ENCODE measurements at places on chromosomes 2 and 18. TPM values are rescaled to one million over a fixed set of nuclear protein-coding genes. Genes with fewer than 3 reads are reported as not detected.

DNA sequence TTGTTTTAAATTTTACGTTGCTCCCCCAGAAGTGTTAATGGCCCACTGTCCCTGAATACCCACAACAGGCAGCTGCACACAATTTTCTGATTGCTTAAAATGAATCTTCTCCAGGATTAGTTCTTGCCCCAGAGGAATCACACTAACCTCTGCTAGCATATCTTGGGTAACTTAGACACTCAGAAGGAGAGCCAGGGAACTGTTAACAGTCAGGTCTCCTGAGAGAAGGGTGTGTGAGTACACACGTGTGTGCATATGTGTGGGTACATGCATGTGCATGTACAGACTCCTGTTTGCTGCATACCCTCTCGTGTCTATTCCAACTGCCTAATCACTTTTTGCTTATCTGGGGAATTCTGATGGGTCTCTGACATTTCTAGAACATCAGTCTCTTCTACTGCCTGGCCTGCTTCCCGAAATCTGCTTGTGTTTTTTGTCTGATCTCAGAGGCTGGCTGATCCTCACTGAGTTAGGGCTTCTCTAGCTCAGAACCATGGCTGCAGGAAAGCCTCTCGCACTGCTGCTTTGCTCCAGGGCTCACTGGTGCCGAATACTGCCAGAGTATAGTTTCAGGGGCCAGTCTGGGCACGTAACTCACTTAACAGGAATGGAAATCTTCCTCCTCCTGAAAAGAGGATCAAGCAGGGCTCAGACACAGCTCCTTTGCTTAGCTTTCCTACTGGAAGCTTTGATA is 62.8 kb downstream of the PRELID3A start:
- no peak for DNase-seq

- no peak for DNase-seq
Measured at GRCh38 chr2:9239616-9240015, 33.0 kb downstream of the ASAP2 start.

GRCh38 chr18:582465-582864 is 2.3 kb downstream of the CETN1 start:
- DNase-seq, result no peak

DNA sequence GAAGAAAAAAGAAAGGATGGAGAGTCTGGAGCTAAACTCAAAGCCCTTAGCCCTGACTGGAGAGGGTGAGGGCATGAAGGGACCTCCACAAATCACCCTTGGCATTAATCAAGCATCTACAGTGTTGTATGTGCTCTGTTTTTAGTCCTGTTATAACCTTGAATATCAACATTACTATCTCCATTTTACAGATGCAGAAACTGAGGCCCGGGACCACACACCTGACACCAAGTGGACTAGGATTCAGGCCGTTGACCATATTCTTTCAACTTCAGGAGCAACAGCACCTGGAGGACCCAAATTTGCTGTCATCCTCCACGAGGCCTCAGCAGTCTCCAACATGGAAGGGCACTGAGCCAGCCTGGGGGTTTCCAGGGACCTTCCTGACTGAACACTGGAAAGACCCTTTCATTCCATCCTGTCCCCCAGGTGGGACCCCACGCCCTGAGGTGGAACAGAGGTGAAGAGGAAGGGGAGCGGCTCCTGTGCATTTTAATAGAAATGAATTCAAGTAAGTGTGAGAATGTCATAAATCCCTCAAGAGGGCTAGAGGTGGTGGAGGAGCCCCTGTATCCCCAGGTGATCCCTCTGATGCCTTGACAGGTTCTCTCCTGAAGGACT is 41.0 kb downstream of the SERTAD2 start:
- DNase-seq, result peak; percentile 23

GRCh38 chr2:30223413-30223874 is 7.9 kb upstream of the LBH start:
- peak; percentile 25 for DNase-seq

GRCh38 chr2:193774166-193774565 is 1579.4 kb upstream of the TMEFF2 start:
- DNase-seq, result no peak

DNA sequence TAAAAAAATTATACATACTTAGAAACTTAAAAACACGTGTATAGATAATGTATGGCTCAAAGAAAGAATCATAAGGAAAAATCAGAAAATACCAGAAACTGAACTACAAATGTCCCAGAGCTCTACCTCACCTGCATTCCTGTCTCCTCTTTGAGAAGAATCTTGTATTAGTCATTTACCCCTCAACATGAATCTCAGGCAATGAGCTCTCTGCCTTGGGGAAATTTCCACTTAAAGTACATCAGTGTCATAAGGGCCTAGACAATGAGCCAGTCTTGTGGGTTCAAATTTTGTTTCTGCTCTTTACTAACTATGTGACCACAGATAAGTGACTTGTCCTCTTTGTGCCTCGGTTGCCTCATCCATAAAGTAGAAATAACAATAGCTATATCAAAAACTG is 40.1 kb downstream of the SCG2 start:
- DNase-seq, result no peak

DNA sequence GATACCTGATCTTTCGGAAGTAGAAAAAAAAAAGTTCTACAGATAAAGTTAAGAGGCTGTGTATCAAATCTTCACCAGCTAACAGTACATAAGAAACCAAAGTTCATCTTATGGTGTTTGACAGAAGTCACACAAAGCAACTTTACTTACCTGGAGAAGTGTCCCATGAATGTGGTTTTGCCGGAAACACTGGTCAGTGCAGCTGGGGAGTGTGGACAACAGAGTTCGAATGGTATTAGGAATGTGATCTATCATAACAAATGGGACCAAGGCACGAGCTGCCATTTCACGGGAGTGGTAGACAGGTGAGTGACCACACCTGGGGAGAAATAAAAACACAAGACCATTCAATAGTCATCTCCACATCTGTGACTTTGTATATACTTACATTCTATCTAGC is 171.4 kb upstream of the ZFP36L2 start:
- no peak for DNase-seq

- no peak for DNase-seq
Measured at GRCh38 chr18:22260208-22260820, 90.9 kb downstream of the GATA6 start.

- no peak for DNase-seq
Measured at GRCh38 chr2:47360927-47361326, 42.0 kb upstream of the MSH2 start.

DNA sequence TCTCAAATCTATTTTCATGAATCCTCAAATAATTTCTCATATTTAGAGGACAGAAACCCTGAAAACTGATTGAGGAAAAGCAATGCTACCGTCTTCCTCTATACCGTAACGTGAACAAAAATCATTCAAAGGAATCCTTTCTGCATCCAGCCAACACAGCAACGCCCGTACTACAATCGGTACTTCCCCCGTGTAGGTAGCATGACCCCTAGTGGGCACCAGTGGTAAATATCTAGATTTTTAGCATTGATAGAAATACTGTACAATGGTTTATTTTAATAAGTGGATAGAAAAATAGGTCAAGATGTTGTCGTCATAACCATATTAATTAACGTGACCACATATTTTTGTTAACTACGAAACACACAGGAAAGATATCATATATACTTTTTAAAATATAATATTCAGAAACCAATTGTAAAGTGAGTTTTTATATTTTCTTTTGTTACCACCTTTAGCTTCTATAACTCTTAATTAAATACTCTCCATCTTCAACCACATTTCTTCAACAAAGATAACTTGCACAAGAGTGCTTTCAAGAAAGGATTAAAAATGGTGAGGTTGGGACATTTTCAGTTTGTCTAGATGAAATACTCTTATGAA is 194.1 kb downstream of the SS18 start:
- peak; percentile 53 for DNase-seq

GRCh38 chr2:175402571-175402970 is 221.1 kb upstream of the ATP5MC3 start:
- no peak for DNase-seq

GRCh38 chr2:217195658-217196446 is 336.0 kb upstream of the TNP1 start:
- no peak for DNase-seq

NT5C1B gene
- not detected for total RNA-seq

RAMP1 gene
- not detected for total RNA-seq

ACVR1C gene
- total RNA-seq, result 0.69 TPM

SLC39A10 gene
- 79.6 TPM for total RNA-seq

TYW5 gene
- total RNA-seq, result 16.3 TPM

UGT1A7 gene
- total RNA-seq, result not detected

POTEJ gene
- not detected for total RNA-seq
